ENCODE measurements at places on chromosomes 7 and 10.

DNA sequence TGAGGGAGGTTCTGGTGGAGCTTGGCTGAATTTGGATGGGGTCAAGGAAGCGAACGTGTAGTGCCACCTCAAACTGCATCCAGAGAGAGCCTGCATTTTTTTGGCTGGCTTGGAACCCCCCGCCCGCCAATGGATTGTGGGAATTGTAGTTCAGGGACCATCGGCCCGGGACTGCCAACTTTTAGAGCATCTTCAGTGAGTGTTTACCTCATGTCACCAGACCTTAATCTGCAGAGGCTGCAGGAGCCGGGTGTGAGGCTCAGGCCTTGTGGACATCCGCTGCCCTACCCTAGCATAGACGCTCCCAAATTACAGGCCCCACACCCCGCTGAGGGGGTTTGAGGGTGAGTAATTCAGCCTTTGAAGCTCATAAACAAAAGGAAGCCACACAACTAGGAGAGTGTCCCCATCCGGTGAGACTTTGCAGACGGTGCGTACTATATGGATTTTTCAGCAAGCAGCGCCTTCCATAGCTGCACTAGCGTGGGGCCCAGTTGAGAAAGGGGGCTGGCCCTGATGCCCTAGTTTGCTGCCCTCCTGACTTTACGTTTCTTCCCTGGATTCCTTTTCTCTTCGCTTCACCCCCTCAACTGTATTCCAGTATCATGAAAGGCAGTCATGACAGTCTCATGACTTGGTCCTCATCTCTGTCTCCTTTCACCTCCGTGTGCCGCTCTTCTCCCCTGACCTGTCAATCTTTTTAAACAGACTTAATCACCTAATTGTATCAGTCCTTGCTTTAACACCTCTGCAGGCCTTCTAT is 717 bp downstream of the CNPY4 start:
- no peak for DNase-seq

DNA sequence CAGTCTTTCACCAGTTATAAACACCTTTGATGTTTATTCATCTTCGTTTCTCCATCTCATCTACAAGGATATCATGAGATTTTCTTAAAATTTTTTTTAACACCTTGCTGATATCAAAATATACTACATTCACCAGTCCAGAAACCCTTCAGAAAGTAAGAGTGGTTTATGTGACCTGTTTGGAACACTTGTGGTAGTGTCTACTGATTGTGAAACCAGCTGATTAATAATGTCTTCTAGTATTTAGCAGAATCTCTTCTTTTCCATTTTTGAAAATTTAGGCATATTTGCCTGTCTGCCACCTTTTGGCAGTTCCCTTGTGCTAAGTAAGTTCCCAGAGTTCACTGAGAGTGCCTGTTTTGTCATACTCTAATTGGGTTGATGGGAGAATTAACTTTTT is 18.5 kb downstream of the DLD start:
- no peak for DNase-seq

DNA sequence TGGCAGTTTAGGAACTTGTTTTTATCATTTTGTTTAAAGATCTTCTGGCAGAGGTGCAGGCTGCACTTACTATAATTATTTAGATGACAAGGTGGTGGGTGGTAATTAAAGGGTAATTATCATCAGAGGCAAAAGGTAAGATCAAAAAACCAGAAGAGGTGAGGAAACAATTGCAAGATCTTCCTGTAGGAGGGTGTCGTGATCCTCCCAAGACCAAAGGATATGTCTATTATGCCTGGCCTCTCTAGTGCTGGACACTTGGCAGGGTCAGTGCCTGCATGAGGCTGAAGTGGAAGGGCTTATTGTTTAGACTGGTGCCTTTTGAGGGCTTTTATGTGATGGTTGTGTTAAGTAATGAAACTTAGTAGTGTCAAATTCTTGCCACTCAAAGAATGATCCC is 1.8 kb upstream of the WAPL start:
- DNase-seq, result no peak

DNA sequence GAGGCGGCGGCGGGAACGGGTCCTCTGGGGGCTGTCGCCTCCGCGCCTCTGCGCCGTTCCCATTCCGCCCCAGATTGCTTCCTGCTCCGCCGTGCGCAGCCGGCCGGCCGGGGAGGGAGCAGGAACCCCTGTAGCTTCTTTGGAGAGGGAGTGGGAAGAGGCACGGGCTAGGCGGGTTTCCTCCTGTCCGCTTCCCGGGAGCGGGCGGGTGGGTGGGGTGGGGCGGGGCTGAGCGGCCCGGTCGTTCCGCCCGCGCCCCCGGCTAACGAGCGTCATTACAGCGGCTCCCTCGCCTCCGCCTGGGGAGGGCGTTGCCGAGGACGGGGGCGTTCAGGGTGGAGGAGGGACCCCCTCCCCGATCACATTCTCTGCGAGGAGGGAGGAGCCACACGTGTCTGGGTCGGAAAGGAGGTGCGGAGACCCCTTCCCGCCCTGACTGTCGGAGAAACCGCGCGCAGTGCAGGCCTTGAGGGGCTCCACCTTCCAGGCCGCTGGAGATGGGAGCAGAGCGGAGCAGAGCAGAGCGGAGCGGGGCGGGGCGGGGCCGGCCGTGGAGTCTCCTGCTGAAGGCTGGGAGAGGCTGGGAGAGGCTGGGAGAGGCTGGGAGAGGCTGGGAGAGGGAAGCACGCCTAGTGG is 39.7 kb downstream of the AGAP3 start:
- no peak for DNase-seq

- DNase-seq, result no peak
Measured at GRCh38 chr10:129369566-129369965, 97.5 kb upstream of the MGMT start.

All from pulmonary artery endothelial cell (primary cell).